ENCODE measurements at places on chromosomes 16 and 17.

DNA sequence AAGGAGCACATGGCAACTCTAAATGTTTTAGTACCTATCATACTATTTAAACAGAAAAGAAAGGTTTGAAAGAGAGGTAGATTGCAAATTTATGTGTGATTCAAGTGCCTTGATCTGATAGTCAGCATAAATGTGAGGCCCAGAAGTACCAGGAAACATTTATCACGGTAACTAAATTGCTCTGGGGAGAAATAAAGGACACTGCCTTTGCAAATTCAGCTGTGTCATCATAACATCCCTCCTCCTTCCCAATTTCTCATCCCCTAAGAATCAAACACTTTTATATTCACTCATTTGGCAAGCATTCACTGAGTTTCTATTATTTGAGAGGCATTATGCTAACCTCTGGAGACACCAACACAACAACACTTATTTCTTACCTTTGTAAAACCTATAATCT, 563.4 kb upstream of the CA10 start:
- no peak for DNase-seq

GRCh38 chr16:58222532-58223316, 24.8 kb upstream of the CSNK2A2 start:
- no peak for DNase-seq

GRCh38 chr16:76265434-76266045, 11.7 kb upstream of the CNTNAP4 start:
- no peak for DNase-seq

DNA sequence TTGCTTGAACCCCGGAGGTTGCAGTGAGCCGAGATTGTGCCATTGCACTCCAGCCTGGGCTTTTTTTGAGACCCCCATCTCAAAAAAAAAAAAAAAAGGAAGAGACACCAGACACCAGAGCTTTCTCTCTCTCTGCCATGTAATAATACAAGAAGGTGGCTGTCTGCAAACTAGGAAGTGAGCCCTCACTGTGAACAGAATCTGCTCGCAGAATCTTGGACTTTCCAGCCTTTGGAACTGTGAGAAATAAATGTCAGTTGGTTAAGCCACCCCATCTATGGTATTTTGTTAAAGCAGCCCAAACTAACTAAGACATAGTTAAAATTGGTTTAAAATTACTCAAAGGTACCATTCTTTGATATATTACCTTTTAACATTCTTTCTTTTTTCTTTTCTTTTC, 10.1 kb upstream of the STX1B start:
- no peak for DNase-seq

DNA sequence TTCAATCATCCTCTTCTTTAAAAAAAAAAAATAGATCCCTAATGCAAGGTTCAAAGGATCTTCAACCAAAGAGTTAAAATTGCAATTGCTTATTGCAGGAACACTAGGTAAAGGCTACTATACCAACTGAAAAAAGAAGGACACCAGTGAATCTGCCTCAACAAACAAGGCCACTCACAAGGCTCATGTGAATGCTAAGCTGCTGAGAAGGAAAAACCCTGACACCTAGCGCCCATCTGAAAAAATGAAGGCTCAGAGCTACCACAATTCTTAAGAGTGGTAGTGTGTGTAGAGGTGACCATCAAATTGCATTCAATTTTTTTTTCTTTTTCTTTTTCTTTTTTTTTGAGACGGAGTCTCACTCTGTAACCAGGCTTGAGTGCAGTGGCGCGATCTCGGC, 201.6 kb upstream of the C17orf78 start:
- no peak for DNase-seq

- DNase-seq, result no peak
Measured at GRCh38 chr17:39700148-39700987, 504 bp downstream of the ERBB2 start.

GRCh38 chr17:16013943-16014407, 14.4 kb downstream of the TTC19 start:
- DNase-seq, result peak; percentile 28

GRCh38 chr17:45940826-45941225, 46.5 kb downstream of the MAPT start:
- no peak for DNase-seq

GRCh38 chr17:57915544-57915943, 39.7 kb downstream of the CUEDC1 start:
- no peak for DNase-seq

GRCh38 chr16:71443714-71444113, 1.9 kb upstream of the TLE7 start:
- no peak for DNase-seq

GRCh38 chr17:54368906-54369305, 531.7 kb upstream of the TOM1L1 start:
- DNase-seq, result no peak

DNA sequence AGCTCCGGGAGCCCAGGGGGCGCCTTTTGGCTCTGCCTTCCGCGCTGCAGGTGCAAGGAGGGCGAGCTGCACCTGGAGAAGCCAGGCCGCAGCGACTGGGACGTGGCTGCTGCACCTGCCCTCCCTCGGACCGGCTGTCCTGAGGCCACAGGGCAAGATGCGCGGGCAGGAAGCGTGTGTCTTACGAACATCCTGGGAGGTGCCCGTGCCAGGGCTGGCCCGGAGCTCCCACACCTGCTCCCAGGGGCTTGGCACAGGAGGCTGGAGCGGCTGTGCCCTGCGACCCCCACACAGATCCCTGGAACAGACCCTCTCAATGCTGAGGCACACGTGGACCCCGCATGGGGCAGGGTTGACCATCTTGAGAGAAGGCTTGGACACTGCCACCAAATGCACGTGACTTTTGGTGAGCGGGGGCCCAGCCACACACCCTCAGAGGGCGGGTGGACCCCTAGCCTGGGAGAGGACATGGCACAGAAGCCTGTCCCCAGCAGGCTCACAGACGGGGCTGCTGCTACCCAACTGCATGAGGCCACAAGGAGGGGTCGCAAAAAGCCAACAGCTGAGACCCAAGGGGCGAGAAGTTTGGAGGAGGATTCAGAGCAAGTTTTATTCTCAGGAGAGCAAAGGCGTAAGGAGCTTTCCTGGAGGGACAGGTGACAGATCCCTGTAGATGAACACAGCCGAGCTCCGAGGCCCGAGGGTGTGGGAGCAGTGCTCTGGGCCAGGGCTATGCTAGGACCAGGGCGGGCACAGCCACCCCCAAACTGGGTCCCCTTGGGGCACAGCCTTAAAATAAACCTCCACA, 11.4 kb downstream of the NDUFAF8 start:
- no peak for DNase-seq

DNA sequence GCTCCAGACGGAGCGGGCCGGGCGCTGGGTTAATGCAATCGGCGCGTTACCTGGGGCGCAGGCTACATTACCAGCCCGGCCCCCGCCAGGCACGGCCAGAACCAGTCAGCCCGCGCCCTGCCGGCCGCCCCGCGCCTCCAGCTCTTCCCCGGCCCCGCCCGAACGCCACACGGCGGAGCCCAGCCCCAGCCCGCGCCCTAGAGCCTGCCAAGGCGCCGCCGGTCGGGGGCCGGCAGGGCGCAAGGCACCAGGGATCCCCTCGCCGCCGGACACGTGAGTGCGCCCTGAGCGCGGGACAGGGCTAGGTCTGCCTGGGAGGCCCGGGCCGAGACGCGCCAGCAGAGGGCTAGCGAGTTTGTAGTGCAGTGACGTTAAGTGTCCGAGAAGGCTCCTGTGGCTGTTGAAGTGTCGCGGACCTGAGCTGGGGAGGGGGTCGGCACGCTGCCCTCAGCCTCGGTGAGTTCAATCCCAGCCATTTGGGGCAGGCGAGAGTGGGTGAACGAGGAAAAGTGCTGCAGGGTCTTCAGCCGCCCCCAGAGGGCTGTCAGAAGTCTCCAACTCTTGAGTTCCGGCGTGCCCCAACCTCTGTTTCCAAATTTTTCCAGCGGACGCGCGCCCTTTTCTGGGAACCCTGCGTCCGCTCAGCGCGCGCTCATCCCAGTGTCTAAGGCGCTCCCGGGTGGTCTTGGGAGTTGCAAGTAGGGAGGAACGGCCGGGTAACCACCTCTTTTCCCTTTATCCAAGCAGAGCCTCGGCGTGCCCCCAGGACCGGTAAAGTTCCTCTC, at the start of gene SLC6A2:
TSS of gene SLC6A2 (plus strand) at position 92 of the 785 bp plus-strand sequence. CDS start 707 bp downstream, outside the sequence.
- no peak for DNase-seq

- DNase-seq, result no peak
Measured at GRCh38 chr17:82677353-82677925, 21.1 kb downstream of the RAB40B start.

- no peak for DNase-seq
Measured at GRCh38 chr17:48053758-48054237, 5.6 kb downstream of the NFE2L1 start.

DNA sequence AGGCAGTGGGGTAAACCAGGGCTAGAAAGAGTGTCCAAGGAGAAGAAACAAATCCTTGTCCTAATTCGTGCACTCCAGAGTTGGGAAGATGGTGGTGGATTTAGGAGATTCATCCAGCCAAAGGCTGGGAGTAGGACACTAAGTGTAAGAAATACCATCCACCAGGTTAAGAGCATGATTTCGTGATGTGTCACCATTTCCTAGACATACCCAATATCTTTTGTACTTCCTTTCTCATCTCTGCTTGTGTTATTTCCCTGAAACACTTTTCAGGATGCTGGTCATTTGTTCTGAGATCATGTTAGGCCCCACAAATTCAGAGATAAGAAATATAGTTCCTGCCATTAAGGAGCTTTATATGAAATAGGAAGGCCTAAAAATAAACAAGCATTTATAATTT, 106.3 kb upstream of the HLF start:
- no peak for DNase-seq

GRCh38 chr16:87713451-87714229, 52.1 kb downstream of the KLHDC4 start:
- no peak for DNase-seq

- DNase-seq, result no peak
Measured at GRCh38 chr17:29791336-29792080, 138.5 kb downstream of the SSH2 start.

GRCh38 chr16:12758031-12758669, 45.5 kb downstream of the CPPED1 start:
- DNase-seq, result no peak

DNA sequence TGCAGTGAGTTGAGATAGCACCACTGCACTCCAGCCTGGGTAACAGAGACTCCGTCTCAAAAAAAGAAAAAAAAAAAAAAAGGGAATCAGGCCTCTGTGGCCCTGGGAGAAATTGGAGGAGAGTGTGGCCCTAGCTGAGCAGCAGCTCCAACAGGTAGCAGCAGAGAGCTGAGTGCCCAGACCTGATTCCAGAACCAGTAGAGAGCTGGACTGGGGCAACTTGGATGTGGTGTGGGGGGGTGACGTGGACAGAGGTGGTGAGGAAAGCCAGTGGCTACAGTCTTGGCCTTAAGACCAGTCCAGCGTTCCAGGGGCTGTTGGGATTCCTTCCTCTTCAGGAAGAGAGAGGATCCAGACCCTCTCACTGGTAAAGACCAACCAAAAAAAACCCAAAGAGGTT, 1.7 kb downstream of the HSPB9 start:
- no peak for DNase-seq

- DNase-seq, result no peak
Measured at GRCh38 chr17:21252289-21252795, 868 bp downstream of the NATD1 start.

DNA sequence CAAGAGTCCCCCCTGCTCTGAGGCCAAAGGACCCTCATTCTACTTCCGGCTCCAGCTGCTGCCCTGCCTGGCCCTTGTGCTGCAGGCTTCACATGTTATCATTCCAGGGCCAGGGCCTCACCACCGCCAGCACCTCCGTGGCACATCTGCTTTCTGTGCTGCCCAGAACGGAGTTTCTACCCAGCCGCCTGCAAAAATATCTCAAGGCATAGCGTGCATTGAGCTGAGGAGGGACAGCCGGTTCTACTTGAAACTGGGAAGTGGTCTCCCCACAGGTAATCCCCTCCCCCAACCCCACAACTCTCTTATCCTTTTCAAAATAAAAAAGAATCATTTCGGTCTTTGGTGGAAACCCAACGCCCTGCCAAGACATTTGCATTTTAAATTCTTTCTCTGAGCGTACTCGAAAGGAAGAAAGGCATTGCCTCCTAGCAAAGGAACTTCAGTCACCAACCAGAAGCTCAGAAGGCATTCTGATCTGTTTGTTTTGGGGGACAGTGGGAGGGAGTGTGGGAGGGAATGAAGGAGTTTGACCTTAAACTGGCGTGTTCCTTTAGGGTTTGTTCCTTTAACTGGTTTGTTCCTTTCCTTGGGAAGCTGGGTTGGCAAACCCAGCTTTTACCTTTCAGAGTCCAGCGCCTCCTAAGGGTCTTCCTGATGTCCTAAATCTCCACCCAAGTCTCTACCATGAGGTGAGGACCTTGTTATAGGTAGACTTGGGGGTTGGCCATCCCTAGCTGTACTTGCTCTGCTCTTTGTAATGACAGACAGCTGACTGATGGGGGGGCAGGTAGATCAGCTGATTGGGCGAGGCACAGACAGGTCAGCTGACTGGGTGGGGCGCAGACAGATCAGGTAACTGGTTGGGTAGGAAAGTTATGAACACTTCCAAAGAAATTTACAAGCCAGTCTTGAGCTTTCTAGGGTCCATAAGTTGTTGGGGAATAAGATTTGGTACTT, 33.4 kb upstream of the PIK3R6 start:
- DNase-seq, result no peak

DNA sequence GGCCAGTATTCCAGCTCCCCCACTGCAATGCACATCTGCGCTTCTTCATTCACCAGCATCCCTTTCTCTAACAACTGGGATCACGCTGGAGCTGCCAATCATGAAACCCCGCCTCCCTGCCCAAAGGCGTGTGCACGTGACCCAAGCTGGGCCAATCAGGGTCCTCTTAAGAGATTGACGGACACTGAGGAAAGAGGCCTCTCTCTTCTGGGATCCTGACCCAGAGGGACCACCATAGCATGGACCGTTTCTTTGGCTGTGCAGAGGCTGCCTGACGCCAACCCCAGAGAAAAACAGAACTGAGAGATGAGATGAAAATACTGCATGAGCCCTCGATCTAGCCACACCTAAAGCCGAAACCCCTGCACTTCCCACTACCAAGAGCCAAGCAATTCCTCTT, 32.0 kb downstream of the COTL1 start:
- DNase-seq, result no peak

GRCh38 chr16:85473909-85474620, 139.1 kb upstream of the GSE1 start:
- no peak for DNase-seq

DNA sequence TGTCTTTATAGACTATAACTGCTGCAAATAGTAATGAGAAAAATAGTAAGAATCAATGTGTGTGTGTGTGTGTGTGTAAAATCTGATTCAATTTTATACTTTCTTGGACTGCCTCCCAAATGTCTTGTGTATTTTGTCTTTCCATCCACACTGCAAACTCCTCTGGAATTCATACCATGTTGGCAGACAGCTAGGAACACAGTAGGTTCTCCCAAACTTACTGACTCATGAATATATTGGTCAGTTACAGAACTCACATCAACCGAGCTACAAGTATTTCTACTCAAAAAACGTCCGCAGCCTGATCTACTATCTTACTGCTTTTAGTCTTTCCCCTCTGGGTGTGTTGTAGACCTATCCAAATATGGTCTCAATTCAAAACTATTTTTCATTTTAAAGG, 542.7 kb upstream of the PSMD7 start:
- peak; percentile 19 for DNase-seq

- no peak for DNase-seq
Measured at GRCh38 chr17:14712611-14713021, 411.7 kb downstream of the HS3ST3B1 start.
